ENCODE measurements at places on chromosomes 5 and 9.

DNA sequence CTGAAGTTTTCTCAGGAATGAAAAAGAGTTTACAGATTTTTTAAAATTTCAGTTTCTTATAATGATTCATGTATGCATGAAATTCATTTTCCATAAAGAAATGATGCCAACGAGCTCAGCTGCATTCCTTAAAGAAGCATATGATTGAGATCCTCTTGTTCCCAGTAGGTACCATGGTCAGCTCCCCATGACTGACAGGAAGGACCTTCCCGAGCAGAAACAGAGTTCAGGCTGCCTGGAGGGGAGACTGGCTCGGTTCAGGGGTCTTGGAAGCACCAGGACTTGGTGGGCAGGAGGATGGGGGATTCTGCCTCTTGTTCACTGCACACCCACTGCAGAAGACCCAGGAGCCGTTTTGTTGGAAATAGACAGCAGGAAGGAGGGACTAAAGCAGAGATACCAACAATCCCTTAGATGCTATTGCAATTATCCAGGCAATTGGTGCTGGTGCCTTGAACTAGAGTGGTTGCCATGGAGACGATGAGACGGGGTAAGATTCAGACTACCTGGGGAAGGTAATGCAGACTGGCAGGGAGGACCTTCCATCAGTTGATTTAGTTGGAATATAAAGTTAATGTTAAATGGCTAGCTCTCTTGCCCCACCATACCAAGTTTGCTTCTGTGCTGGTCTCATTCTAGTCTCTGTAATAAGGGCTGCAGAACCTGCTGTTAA, 447.8 kb downstream of the MTRR start:
- no peak for DNase-seq

GRCh38 chr5:136033234-136033633, 4.4 kb downstream of the TGFBI start:
- no peak for DNase-seq

GRCh38 chr5:59850766-59851165, 42.8 kb downstream of the PDE4D start:
- no peak for DNase-seq

DNA sequence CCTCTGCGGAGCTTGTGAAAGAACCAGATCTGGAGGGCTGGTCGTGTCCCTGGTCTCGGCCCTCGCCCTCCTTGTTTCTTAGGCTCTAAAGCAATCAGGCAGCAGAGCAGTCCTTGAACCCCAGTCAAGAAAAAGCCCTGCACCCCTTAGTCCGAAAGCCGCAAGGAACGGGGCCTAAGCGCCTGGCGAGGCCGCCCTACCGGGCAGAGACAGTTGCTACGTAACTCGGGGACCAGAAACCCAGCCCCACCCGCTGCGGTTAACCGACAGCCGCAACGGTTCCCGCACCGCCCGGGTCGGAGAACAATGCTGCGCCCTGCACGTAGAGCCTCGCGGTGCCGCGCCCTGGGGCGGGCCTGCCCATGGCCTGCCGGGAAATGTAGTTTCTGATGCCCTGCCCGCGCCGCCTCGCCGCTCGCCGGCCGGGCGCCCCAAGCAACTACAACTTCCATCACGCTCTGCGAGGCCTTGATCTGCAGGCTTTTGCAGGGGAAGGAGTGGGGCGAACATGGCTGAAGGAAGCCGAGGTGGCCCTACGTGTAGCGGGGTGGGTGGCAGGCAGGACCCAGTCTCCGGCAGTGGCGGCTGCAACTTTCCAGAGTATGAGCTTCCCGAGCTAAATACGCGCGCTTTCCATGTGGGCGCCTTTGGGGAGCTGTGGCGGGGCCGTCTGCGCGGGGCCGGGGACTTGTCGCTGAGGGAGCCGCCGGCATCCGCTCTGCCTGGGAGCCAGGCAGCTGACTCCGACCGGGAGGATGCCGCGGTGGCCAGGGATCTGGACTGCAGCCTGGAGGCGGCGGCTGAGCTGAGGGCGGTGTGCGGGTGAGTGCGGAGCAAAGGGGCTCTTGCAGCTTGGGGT, at the start of gene SNAPC3:
Gene SNAPC3, plus strand, starts transcription at position 505 of the 859 bp plus-strand sequence. Its CDS starts 4 bp downstream, at position 509.
- peak; percentile 57 for DNase-seq

DNA sequence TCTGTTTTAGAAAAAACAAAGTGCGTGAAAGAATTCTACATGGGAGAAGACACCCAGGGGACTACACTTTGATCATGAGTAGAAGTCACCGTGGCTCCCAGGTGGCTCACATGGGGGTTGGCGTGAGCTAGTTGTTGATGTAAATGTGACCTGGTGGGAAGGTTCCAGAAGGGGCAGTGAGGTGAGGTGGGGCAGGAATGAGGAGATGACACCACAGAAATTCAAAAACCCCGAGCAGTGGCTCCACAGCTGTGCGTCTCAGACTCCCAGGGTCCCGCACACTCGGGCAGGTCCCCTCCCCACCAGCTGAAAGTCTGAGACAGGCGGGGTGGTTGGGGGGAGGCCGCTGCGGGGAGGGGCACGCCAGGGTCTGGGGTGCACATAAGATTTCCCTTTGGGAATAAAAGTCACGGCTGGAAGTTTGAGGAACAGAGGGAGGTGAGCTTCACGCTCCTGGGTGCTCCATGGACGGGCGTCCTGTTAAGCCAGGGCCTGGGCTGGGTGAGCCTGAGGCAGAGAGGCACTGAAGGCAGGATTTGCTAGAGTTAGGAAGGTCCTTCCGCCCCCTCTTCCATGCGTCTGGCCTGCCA, 29.9 kb downstream of the GLT6D1 start:
- DNase-seq, result no peak

DNA sequence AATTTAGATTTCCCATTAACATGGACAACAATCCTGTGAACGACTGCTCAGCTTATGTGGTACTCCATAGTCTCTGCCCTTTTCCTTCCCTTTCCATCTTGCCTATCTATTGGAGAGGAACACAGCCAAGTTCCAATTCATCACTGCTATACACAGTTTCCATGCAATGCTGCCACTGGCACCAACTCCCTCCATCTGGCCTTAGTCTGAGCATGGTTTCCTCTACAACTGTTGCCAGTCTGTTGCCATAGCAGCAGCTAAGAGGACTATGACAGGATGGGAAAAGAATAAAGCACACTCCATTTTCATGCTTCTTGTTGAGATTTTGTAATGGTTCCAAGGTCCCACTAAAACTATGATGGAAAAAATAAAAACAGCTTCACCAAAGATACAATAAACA, 189.0 kb downstream of the HCN1 start:
- no peak for DNase-seq

DNA sequence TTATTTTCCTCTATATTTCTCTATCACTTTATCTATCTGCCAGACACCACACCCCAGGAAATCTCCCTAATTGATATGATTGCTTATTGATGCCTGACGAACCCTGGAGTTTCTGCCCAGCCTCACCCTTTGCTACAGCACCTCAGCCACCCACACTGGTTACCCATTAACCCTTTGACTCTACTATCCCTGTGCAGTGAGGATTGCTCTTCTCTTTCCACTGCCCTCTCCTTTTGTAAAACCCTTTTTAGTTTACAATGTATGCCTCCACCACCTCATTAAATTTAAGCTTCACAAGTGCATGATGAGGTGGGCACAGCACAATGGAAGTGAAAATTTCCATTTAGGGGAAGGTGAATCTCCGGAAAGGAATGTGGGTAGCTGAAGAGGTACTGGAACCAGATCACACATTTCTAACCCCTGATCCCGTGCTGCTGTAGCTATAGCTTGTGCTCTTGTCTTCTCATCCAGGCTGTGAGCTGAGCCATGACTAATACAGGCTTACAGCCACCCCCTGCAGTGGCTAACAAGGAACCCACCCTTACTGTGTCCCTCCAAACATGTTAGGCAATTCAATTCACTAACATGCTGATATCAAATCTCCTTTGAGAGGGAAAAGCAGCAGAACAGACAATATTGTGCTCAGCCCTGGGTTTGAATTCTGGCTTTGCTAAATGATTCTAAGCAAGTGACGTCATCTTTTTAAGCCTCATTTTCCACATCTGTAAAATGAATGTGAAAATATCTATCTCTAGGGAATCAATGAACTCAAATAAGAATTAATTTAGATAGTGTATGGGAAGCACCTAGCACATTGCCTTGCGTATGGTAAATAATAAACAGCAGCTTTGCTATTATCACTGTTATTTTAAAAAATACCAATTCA, 186.9 kb upstream of the TRIM32 start:
- no peak for DNase-seq

- no peak for DNase-seq
Measured at GRCh38 chr5:141040771-141041426, 10.3 kb upstream of the PCDHB1 start.

- no peak for DNase-seq
Measured at GRCh38 chr9:136013116-136013515, 51.9 kb upstream of the UBAC1 start.

GRCh38 chr5:1634337-1634661, 110.5 kb upstream of the LPCAT1 start:
- no peak for DNase-seq

GRCh38 chr9:77819657-77820056, 171.5 kb upstream of the GNA14 start:
- no peak for DNase-seq

- DNase-seq, result no peak
Measured at GRCh38 chr9:89969156-89969675, 364.4 kb downstream of the GADD45G start.

DNA sequence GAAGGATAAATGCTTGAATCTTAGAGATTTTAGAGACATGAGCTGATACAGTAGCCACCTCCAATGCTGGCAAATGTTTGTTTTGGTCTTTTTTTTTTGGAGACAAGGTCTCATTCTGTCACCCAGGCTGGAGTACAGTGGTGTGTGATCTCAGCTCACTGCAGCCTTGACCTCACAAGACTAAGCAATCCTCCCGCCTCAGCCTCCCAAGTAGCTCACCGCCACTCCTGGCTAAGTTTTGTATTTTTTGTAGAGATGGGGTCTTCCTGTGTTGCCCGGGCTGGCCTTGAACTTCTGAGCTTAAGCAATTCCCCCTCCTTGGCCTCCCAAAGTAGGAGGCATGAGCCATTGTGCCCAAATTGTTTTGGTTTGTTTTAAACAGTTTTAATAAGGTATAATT, 6.8 kb upstream of the DOLPP1 start:
- no peak for DNase-seq

DNA sequence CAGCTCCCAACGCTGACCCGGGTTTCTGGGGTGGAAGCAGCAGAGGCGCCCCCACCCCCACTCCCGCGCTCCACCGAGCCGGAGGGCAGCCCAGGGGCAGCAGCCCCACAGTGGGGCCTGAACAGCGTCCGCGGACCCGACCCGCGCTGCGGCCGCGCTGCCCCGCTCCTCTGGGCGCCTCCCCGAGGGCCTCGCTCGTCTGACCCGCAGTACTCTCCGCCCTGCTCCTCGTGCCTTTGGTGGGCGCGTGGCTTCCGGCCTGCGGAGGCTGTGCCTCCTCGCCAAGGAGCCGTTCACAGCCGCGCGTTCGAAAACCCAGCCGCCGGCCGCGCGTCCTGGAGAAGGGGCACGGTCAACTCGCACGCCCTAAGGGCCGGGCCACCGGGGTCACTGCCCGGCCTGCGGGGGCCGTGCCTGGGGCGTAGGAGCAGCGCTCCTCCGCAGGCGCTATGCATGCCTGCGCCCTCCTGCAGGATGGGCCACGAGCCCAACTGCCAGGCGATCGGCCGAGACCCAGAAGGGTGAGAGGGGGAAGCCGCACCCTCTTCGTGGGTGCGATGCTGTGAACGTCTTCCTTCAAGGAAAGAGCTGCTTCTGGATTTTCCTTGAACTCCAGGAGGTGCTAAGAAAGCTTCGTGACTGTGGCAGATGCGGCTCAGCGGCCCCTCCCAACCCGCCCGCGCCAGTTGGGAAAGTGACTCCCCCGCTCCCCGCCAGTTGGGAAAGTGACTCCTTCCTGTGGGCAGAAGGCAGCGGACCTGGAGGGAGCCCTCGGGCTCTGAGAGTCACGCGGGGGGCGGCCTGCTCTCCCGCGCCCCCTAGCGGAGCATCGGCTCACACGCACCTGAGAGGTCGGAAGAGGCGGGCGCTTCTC, 82.7 kb downstream of the HSD17B3 start:
- DNase-seq, result no peak

DNA sequence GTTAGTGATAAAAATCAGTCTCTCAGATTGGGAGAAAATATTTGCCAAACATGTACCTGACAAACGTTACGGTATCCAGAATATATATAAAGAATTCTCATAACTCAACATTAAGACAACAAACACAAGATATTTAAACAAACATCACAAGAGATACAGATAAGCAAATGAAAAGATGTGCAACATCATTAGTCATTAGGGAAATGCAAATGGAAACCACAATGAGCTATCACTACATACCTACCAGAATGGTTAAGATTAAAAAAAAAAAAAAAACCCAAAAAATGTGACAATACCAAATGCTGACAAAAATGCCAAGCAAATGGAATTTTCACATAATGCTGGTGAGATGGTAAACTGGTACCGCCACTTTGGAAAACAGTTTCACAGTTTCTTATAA, 15.4 kb downstream of the CERT1 start:
- DNase-seq, result no peak

GRCh38 chr9:135909371-135909770, 2.0 kb upstream of the CAMSAP1 start:
- no peak for DNase-seq

DNA sequence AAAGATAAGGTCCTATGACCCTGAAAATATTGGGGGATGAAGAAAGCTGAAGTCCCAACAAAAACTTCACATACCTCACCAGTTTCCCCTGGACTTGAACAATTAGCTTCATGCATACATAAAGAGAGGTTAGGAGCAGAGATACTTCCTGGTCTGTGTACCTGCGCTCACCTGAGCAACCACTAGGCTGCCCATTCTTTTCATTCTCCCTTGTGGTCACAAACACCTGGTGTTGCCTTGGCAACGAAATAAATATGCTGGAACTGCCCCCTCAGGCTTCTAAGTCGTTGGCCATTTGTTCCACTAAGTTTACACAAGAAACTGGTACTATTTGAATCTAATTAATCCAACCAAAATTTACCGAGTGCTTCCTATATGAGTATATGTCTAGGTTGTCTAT, 18.1 kb downstream of the OTP start:
- no peak for DNase-seq

DNA sequence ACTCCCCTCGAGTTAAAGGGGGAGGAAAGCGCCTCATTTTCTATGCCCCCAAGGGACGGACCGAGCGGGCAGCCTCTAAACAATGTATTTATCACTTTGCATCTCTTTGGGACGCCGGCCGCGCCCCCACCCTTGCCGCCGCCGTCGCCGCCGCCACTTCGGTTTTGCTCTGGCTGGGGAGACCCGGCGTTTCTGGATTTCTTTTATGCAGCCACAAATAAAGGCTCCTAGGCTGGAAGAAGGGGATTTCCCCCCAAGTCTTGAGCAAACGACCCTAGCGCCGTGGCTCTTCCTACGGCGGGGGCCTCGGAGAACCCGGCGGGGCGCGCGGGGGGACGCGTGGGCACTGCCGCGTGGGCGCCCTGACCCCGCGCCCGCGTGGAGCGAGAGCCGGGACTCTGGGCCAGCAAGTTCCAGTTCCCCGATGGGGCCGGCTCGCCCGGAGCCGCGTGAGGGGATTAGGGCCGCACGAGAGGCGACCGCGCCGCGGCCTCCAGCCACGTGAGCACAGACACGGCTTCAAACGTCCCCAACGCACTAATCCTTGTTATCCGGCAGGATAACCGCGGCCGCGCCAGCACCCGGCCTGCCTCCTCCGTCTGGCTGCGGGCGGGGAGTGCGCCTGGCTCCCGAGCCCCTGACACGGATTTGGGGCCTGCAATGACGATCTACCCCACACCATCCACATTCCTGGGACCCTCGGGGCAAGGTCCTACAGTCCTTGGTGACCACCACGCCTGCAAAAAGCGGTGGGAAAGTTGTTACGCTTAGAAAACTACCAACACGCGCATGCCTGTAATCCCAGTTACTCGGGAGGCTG, 7.9 kb upstream of the NEUROG1 start:
- no peak for DNase-seq
